Fibroblast of lung (primary cell): ENCODE measurements at places on chromosomes 16 and 17.

- H3K27ac ChIP-seq = no peak overlapping the region
- no peaks in the 10 kb centered on the region for H3K36me3 ChIP-seq
- no peak for DNase-seq
- no peaks in the 10 kb centered on the region for H3K27me3 ChIP-seq
- H3K4me1 ChIP-seq = no peaks in the 10 kb centered on the region
- H3K4me3 ChIP-seq = no peak overlapping the region
Measured at GRCh38 chr17:73735245-73735644, 91.0 kb upstream of the SDK2 start.

- H3K27ac ChIP-seq = no peak overlapping the region
- H3K4me1 ChIP-seq = no peaks in the 10 kb centered on the region
- H3K27me3 ChIP-seq = no peaks in the 10 kb centered on the region
- no peak overlapping the region for H3K4me3 ChIP-seq
- no peak for DNase-seq
Measured at GRCh38 chr17:75489511-75489955, 25.8 kb downstream of the CASKIN2 start.

GRCh38 chr17:29929006-29929532 lies 959 bp downstream of the SSH2 start:
- peak overlapping the region; percentile 98 for H3K4me3 ChIP-seq
- peak overlapping the region; percentile 84 for H3K27ac ChIP-seq
- peaks cover 6% of the 10 kb centered on the region for H3K4me1 ChIP-seq
- H3K36me3 ChIP-seq = no peaks in the 10 kb centered on the region
- DNase-seq = peak; percentile 21
- no peaks in the 10 kb centered on the region for H3K27me3 ChIP-seq

DNA sequence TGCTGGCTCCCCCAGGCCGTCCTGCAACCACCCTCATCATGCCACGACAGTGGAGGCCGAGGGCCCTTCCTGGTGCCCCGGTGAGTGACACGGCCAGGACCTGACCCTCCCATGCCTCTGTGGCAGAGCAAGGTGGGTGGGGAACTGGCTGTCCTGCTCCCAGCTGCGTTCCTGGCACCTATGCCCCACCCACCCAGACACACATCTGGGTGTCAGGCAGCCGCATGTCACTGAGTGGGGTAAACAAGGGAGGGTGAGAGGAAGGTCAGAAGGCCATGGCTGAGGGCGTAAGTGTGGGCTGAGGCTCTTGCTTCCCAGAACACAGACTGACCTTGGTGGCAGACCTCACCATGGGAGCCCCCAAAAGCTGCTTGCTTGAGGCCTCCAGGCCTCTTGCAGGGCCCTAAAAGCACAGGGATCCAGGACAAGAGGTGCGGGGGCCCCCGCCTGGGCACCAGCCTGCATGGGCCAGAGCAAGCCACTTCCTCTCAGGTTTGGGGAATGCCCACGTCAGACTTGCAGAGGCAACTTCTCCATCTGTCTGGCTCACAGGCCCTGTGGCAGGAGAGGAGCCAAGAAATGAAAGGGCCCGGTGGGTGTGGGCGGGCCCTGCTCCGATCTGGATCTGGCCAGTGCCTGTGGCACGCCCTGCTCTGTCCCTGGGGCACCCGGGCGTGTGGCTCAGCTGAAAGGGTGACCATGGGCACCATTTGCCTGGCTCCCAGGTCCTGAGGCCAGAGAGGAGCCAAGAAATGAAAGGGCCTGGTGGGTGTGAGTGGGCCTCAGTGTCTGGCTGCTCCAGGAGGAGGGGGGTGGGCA lies 3.9 kb upstream of the CCDC57 start:
- no peaks in the 10 kb centered on the region for H3K27me3 ChIP-seq
- peak; percentile 76 for DNase-seq

DNA sequence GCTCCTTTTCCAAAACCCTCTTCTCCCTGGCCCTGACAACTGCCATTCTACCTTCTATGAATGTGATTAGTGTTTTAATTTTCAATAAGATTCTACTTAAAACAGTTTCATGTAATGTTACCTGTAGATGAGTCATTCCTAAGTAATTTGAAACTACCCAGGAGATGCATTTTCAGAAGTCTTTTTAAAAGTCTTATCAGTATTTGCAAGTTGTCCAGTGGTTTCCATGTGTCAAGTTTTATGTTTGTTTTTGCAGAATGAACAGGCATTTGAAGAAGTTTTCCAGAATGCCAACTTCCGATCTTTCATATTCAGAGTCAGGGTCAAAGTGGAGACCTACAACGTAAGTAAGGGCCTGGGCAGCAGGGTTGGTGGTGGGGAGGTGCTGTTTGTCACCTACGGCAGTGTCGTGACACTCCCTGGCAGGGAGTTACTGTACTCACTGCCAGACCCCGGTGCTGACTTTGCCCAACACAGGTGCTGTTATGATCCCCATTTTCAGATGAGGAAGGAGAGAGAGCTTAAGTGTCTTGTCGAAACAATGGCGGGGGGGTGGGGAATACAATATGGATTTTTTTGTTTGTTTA lies 65.0 kb downstream of the RPA1 start:
- no peaks in the 10 kb centered on the region for H3K4me1 ChIP-seq
- H3K36me3 ChIP-seq = peaks cover 4% of the 10 kb centered on the region
- H3K27ac ChIP-seq = no peak overlapping the region
- no peak for DNase-seq
- H3K27me3 ChIP-seq = no peaks in the 10 kb centered on the region
- no peak overlapping the region for H3K4me3 ChIP-seq

DNA sequence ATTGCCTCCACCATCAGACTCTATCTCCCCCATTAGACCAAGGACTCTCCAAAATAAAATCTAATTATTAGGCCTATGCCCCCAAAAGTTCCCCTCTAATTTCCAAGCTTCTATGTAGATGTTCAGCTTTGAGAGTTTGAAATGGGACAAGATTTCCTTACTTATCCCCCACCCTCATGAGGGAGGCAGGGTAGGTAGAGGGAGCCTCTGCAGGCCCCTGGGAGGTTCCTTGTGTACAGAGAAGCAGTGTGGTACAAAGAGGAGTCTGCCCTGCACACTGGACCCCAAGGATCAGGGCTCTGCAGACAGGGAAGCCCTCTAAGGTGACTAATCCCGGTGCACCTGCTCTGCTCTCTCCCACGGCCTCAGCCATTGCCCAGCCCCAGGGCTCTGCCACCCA lies 2.5 kb downstream of the KRT17 start:
- DNase-seq = no peak
- peaks cover 6% of the 10 kb centered on the region for H3K27me3 ChIP-seq
- H3K36me3 ChIP-seq = no peaks in the 10 kb centered on the region
- no peak overlapping the region for H3K27ac ChIP-seq
- H3K4me1 ChIP-seq = no peaks in the 10 kb centered on the region
- H3K4me3 ChIP-seq = no peak overlapping the region

DNA sequence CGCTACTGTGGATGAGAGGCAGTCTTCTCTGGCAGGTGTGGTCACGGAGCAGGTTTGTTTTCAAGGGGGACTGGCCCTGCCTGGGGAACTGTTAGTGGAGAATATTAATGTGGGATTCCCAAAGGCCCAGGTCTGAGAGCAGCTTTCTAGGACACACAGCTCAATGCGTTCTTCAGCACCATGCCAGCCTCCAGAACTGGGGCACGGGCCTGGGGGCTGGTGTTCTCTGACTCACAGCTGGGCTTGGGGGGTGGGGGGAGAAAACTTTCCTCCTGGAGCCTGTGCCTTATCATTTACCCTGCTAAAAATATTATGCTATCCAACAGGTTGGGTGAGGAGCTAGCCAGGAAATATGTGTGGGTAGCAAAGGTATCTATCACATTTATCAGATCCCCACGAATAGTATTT lies 13.5 kb upstream of the LHX1 start:
- peak; percentile 65 for DNase-seq
- peaks cover 24% of the 10 kb centered on the region for H3K27me3 ChIP-seq
- no peaks in the 10 kb centered on the region for H3K4me1 ChIP-seq
- no peak overlapping the region for H3K4me3 ChIP-seq
- no peak overlapping the region for H3K27ac ChIP-seq
